NCI-H526 treated with DMSO at 0.1 percent for 48 hours (cell line): ENCODE measurements at places on chromosomes 2 and 18.

GRCh38 chr2:196341277-196341841 lies 170.0 kb upstream of the STK17B start:
- no peak for DNase-seq

DNA sequence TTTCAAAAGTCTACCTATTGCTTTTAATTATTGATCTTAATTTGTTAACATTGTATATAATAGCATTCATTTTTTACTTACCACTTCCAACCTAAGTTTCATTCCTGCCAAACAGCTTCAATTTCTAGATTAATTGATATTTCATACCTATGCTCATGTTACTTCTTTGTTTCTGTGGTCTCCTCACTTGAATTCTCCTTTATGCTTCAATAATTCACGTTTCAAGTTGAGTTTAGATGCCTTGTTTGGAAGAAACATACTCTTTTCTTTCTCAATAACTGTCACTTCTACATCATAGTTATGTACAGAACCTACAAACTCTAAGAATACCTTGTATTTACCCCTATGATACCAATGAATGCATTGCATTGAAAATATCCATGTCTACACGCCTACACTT lies 862.2 kb upstream of the LRATD1 start:
- DNase-seq: no peak

DNA sequence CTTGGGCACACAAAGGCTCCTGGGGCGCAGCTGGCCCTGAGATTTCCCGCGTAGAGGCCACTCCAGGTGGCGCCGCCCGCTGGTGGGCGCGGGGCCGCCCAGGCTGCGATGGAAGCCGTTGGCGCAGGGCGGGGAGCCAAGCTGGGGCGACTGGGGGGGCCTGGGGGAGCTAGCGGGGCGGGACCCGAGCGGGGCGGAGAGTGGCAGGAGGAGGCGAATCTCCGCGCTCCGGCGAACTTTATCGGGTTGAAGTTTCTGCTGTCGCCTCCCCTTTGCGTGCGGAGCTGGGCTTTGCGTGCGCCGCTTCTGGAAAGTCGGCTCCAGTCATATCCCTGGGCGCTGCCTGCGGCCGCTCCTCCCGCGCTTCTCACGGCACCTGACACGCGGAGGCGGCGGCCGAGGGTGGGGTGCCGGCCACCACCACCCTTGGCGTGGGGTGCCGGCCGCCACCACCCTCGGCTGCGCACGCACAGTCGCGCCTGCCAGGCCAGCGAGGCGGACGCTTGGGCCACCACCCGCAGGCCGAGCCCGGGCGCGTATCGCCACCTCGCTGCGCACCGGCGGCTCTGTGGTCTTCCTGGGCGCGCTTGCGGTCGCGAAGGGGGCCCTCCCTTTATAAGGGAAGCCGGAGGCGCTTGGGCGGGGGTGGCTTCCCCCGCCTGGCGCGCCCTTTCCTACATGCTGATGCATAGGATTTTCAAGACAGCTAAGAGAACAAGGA lies 919 bp upstream of the CYP1B1 start:
- DNase-seq: peak; percentile 21

GRCh38 chr18:74116633-74117554 lies 30.7 kb downstream of the FBXO15 start:
- DNase-seq: peak; percentile 1

- DNase-seq: no peak
Measured at GRCh38 chr2:36843838-36844237, 122.5 kb downstream of the STRN start.

DNA sequence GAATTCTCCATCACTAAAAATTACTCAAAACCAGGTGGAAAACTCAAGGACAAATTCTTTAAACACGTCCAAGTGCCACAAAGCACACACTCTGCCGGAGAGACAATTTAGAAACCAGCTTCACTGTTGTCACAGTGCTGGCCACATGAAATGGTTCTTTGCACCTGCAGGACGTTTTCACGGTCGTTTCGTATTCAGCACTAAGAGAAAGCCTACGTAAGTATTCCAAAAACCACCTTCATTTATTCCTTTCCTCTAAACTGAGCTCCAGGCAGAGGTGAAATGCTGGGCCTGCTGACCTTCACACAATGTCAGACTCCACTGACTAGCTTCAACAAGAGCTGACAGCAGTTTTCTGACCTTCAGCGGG lies 680 bp downstream of the ATP5F1A start:
- DNase-seq: no peak

DNA sequence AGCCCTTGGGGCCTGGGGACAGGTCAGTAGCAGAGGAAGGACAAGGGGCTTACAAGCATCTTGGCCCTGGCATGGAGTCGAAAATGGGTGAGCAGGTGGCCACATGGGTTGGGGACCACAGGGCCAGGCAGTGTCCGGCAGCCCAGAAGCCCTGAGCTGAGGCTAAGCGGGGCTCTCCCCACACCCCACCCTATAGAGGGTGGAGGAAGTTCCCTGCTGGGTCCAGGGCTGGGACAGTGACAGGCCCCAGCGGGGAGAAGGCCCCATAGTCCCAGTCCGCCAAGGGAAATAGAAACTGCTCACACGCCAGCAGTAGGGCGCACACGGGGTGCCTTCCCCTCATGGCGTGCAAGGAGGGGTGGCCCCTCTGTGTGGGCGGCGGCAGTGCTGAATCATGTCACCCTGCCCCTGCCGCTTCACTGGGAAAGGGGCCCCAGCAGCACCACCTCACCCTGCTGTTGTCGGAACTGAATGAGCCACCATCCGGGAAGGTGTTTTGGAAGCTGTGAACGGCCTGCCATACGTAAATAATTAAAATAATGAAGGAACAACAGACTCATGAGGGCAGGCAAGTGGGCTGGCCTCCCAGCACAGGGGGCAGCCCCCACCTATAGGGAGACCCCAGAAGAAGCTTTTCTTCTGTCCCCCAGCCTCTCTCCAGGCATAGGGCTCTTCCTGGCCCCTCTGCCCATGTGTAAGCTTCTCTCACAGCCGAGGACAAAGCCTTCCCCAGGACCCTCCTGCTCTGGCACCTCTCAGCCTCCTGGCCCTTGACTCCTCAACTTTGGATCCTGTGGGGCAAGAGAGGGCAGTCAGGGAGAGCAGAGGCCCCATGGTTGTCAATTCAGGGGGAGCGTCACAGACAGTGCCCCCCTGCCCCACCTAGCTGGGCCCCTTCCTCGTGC lies 12.7 kb upstream of the DUSP2 start:
- DNase-seq: no peak

DNA sequence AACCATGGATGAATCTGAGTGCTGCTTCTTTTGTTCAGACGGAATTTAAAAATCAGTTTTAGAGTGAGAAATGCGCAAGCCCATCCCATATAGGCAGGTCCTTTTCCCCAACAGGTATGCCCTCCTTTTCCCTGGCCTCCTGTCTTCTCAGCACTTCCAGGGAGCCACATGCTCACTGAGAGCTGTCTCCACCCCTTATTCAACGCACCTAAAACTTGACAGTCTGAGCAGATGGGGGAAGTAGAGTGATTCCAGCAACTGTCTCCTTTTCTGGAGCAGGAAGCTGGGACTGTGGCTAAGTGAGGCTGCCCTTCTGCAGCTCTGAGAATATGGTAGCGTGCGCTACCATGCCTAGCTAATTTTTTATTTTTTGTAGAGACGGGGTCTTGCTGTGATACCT lies 53.1 kb upstream of the NOSTRIN start:
- DNase-seq: no peak

DNA sequence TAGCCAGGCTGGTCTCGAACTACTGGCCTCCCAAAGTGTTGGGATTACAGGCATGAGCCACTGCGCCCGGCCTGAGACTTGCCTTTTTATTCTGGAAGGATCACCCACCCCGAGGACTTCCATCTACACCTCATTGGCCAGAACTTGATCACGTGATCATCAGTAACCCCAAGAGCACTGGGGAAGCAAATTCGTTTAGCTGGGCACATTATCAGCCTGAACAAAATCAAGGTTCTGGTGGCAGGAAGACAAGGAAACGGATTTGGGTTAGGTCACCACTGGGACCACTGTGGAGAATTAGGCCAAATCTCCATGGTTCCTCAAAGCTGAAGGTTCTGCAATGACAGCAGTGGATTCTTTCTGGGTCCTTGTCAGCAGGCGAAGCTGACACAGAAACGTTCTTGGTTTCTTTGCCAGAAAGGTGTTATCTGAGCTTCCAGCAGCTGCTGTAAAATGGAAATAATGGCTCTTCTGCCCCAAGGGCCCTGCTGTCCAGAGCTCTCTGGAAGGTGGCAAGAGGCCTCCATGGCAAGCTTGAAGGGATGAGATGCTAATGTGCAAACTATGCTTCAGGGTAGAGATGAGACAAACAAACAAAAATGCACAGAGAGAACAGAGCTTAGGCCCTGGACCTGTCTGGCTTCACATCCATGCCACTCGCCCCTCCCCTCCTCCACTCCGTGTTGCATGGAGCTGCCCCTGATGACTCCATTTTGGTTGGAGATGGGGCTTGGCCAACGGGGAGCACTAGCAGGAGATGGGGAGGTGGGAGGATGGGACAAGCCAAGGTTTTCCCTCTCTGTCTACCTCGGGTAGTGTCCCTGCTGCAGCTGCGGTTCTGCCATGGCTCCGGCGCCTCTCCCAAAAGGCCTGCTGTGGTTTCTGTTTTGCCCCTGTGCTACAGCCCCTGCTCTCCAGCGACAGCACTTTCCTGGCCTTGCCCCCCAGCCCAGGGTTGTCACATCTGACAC lies 28.4 kb downstream of the TMEM177 start:
- DNase-seq: no peak

DNA sequence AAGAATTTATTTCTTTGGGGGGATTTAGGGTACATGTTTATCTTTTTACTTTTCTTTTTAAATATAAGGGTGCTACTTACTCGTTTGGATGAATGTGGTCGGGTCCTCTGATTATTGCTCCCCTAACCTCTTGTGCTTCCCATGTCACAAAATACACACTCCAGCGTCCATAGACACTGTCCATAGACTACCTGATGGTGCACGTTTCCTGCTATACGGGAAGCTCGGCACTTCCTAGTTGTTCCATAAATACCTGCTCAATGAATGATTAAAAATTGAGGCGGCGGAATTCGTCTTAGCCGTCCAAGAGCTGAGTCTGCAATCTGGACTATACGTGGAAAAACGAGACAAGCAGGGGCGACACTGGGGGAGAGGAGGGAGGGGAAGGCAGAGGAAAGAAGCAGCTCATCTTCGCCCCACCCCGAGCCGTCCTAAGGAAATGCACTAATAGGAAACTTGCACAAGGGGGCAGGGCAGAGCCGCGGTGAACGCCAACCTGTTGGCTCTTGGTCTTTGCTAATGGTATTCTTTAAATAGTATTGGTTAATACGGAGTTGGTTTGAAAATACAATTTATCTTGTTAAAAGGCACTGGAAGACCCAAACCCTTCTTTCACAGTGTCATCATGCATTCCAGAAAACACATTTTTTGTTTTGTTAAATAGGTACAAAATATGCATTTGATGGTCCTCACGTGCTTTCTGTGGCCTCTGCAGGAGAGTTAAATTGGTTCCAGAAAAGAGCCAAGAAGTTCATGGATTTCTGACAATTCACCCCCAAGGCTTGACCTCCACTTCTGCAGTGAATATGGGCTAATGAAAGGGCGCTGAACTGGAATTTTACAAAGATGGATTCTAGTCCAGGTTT lies 73.0 kb upstream of the KCTD1 start:
- no peak for DNase-seq

DNA sequence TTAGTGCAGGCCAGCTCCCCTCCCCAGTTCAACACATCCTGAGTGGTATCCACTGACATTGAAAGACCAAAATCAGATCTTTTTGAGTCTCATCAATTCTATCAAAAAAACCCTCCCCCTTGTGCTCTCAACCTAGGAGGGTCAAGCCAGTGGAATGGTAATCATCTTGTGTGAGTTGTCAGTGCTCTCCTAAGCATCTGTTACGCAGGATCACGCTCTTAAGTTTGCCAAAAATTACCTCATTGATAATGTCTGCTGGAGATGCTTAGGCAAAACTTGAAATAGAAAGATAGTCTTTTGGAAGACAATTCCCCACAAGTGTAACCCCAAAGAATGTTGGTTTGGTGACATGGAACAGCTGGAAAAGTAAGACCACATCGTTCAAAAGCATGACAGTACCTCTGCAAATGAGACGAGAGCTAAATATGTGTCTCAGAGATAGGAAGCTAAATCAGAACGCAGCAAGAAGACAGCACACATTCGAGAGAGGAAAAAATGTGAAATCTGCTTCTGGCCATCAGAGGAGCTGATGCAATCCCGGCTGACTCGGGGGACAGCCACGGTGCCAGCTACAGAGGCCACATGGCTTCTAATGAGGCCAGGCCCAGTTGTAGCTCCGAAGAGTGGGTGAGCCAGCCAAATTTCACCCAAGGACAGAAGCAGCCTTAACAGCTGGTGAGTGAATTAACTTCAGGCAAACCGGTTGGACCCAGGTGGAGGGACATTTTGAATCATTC lies 753.9 kb downstream of the RNF144A start:
- DNase-seq: no peak

DNA sequence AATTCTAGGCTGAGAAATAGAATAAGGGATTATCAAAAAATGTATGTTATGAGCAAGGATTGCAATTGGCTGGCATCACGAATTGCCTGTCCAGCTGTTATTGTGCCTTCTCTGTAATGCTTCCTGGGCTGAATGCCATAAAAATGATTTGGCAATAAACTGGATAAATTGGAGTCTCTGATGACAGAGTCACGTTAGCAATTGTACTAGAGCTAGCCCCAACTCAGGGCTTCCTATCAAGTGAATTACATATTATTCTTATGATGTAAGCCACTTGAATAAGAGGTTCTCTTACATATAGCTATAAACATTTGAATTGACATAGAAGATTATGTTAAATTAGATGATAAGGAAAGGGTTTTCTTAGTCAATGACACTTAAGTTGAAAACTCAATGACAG lies 607.5 kb upstream of the REG3G start:
- no peak for DNase-seq

- no peak for DNase-seq
Measured at GRCh38 chr18:71028285-71028762, 739.5 kb downstream of the SOCS6 start.

DNA sequence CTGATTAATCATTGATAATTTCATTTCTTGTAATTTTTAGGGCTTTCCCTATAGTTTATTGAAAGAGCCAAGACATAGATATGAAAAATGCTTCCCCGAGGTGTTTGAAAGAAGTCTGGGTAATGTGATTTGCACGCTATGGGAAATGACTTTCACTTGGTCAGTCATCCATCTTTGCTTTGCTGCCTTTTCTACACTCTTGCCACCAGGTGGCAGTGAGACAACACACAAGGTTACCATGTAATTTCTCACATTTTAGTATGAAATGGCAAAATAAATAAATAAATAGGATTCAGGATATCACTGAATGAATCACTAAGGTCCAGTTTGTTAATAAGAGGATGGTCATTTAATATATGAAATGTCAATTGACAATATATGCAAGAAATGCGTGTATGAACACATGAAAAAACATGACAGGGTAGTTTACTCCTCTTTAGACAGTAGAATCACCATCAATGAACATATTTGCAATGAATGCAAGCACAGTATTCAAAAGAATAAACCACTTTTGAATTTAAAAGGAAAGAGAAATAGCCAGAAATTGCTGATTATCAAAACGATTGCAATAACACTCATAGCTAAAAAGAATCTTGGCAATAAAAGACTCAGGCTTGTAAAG lies 52.2 kb upstream of the KCNH7 start:
- DNase-seq: peak; percentile 46

GRCh38 chr2:217775920-217776503 lies 226.8 kb downstream of the TNS1 start:
- DNase-seq: no peak
